ENCODE measurements at places on chromosomes 6 and 20.

DNA sequence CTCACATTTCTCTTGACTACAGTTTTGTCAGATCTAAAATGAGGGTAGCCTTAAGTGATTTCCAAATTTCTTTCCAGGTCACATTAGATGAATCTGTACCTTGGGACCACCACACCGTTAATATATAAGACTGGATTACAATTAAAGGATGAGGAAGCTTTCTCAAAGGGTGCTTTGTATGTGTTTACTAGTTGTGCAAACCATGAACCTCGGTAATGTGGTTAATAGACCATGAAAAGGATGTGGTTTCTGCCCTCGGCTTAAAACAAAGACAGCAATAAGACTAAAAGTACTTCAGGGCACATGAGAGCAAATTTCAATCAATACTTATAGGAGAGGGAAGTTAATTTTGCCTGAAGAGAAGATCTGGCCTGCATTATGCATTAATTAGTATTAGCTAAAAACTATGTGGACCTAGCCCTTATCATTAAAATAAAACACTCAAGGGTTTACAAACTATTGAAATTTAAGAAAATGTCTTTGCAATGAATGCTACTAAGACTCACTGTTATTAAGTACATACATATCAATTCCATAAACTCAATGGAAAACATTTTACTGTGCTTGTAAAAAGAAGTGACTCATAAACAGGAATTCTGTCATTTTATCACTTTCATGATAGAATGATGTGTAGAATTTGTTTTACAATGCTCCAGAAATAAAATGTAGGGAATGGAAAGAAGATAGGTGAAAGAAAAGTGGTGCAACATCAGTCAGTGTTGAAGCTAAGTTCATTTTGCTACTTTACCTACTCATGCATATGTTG is 936 bp upstream of the TMX4 start:
- DNase-seq: peak; percentile 27

DNA sequence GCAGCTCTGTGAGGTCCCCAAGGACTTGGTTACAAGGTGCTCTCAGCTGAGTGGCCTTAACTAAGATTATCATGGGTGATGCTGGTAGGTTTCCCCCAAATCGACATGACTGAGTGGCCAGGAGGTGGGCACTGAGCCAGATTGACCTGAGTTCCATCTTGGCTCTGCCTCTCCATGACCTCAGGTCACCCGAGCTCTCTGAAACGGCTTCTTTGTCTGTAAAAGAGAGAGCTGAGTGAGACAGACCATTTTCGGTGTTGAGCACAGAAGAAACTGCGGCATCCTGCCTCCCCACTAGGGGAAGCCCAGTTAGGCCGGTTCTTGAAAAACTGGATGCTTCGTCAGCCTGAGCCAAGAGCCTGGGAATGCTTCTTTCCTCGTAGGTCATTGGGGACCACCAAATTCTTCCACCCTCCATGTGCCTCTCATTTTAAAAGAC is 14.1 kb upstream of the STX16 start:
- no peak for DNase-seq

GRCh38 chr6:139546106-139546472 is 171.6 kb upstream of the CITED2 start:
- DNase-seq: no peak

DNA sequence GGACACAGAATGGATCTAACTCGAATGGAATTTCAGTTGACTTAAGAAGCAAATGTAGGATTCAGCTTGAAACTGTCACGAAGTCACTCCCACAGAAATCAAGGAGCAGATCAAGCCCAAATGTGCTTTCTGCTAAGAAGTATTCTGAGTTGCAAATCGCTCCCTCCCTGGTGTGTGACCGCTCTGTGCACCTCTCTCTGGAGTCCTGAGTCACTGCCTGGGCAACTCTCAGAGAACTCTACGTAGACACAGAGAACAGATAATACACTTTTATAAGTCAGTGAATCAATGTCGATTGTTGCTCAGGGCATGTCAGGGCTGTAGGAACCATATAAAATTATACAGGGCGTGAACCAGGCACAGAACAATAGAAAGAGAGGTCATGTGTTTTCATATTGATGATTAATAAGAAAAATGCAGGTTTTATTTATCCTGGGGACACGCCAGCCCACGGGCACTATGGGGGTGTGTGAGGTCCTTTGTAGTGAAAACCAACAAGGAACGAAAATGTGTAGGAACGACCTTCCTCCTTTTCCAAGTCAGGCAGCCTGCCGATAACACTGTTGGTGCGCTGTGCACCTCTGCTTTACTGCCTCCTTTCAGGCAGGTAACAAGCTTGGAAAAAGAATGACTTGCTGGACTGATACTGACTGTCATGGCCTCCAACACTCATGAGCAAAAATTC is 248.1 kb upstream of the FOXQ1 start:
- no peak for DNase-seq

DNA sequence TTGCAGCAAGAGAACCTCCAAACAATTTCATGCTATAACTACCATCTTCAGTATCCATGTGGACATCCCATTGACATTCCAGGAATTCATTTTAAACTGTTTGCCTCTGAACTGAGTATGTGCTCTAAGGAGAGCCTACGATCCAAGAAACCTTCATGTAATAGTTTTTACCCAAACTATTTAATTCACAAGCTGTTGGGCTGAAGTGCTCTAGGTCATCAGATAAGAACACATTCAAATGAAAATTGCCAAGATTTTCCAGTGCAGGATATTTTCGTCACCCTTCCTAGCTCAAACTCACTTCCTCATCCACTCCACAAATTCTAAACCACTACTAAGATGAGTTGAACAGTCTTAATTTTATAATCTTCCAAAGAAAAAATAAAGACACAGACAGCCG is 12.8 kb downstream of the RSPO3 start:
- DNase-seq: no peak

DNA sequence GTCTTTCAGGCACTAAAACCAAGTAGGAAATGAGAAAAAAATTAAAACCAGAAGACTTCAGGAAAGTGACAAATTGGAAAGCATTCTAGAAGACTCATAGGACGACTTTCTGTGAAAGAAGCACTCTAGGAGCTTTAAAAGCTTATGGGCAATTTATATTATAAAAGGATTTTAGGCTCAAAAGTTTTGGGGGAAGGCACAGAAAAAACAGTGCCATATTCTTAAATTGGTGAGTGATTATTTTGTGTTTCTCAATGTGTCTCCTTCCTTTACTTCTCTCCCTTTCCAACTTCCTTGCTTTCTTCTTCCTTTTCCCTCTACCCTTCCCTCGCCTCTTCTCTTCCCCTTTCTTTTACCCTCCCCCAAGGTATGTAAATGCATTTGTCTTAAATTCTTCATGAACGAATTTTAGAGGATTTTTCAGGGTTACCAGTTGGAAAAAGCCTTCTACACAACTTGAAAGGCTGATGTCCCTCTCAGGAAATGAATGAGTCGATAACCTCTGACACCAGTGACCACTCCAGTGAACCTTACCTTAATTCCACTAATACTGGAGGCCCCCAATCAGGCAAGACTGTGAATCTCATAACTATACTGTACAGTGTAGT is 2.6 kb upstream of the LIN28B start:
- no peak for DNase-seq

GRCh38 chr6:106790149-106790770 is 160.9 kb downstream of the QRSL1 start:
- DNase-seq: no peak

DNA sequence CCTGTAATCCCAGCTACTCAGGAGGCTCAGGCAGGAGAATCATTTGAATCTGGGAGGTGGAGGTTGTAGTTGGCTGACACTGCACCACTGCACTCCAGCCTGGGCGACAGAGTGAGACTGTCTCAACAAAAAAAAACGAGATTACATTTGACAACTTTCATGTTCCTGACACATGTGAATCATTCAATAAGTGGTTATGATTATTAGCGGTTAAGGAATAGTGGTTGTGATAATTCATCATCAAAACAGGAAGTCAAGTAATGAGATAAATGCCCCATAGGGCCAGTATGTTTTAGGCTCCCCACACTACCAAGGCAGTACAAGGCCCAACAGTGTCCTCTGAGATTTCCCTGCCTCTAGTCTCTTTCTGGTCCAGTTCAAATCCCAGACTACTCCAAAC is 2.5 kb downstream of the HDDC2 start:
- DNase-seq: no peak

GRCh38 chr20:44428174-44429016 is 47.3 kb upstream of the TTPAL start:
- DNase-seq: no peak

Data from DMS79 (cell line).